ENCODE measurements at places on chromosomes 5 and 9.

- no peak for DNase-seq
Measured at GRCh38 chr5:74196233-74196632, 444.3 kb downstream of the ENC1 start.

GRCh38 chr5:893711-894110, 1.0 kb downstream of the TRIP13 start:
- no peak for DNase-seq

DNA sequence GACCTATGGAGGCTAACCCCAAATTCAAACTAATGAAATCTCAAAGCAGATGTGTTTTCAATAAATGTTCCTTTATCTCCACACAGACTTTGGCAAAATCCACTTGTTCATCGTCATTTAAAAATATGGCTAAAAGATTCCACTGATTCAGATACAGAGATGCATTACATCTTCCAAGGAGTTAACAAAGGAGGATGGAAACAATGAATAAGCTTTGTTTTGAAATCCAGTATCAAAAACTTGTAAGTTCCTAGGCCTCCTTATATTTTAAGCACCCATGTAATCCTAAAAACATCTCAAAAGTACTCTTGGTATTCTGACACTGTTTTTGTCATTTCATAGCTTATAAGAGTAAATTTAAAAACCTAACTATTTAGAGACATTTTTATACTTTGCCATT, 345.6 kb upstream of the ACTBL2 start:
- DNase-seq: no peak

GRCh38 chr9:115189686-115190085, 71.7 kb upstream of the TNC start:
- no peak for DNase-seq

DNA sequence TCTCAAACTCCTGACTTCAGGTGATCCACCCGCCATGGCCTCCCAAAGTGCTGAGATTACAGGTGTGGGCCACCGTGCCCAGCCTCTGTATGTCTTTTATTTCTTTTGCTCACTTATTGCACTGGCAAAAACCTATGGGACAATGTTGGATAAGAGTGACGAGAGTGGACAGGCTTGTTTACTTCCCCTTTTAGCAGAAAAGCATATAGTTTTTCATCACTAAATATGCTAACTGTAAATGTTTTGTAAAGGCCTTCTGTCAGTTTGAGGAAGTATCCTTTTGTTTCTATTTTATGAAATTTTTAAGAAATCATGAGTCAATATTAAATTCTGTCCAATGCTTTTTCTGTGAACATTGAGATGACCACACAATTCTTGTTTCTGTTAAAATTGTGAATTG, 103.3 kb downstream of the AUH start:
- DNase-seq: no peak

Measured in effector CD4-positive, alpha-beta T cell (primary cell).